ENCODE measurements at places on chromosomes 2 and 18. TPM values are rescaled to one million over a fixed set of nuclear protein-coding genes. Genes with fewer than 3 reads are reported as not detected.

DNA sequence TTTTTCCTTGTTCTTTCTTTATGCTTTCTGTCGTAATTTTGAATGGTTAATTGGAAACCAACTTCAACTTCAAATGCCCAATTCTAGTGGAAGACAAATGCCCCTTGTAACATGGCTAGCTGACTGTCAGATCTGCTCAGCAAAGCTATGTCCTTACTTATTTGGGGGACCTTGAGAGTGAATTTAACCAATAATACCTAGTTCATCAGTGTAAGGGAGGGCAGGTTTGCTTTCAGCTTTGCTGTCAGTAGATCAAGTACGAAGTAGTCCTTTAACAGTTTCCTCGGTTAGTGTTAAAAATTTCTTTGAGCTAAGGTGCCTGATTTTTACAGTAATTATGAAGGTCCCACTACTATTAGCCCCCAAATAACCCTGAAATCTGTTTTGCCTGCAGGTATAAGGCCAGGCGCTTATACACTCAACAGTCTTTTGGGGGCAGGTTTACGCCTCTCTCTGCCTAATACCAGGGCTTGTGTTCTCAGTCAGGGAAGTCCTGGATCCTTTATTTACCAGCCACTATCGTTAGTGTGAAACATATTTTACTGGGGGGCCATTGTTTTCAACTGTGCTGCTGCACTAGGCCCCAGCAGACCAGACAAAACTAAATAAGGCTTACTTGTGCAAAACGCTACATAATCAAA, 165.1 kb upstream of the KCNJ3 start:
- DNase-seq: no peak

DNA sequence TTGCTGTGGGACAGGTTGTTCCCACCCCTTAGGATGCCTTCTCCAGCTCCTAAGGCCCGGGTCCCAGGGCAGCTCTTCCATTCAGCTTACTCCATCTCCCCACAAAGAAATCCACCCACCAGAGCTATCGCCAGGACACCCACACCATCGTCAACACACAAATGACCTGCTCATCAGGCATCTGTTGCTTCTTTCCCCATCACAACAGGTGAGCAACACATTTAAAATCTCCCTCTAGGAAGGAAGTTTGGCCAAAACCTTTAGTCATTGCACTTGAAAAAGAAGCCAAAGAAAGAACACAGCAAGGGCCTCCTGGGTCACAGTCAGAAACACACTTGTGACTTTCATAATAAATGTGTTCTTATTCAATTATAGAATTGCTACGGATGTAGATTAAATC, 289.0 kb downstream of the PIEZO2 start:
- no peak for DNase-seq

DNA sequence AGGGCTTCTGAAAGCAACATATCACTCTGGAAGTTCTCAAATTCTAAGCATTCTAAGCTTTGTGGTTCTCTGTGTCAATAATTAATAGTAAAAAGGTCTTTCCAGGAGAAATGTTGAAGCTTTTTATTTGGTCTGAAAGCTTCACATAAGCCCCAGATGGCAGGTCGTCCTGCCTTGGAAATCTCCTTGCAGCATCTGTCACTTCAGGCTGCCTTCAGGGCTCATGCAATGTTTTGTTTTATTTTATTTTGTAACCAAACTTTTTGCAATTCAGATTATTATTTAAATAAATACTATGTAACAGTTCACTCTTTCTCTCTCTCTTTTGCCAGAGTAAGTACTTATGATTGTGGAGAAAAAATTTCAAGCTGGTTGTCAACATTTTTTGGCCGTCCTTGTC, 46.7 kb upstream of the FHOD3 start:
- no peak for DNase-seq

- DNase-seq: no peak
These were observed 44.0 kb downstream of the HRH4 start for GRCh38 chr18:24504401-24504800.

DNA sequence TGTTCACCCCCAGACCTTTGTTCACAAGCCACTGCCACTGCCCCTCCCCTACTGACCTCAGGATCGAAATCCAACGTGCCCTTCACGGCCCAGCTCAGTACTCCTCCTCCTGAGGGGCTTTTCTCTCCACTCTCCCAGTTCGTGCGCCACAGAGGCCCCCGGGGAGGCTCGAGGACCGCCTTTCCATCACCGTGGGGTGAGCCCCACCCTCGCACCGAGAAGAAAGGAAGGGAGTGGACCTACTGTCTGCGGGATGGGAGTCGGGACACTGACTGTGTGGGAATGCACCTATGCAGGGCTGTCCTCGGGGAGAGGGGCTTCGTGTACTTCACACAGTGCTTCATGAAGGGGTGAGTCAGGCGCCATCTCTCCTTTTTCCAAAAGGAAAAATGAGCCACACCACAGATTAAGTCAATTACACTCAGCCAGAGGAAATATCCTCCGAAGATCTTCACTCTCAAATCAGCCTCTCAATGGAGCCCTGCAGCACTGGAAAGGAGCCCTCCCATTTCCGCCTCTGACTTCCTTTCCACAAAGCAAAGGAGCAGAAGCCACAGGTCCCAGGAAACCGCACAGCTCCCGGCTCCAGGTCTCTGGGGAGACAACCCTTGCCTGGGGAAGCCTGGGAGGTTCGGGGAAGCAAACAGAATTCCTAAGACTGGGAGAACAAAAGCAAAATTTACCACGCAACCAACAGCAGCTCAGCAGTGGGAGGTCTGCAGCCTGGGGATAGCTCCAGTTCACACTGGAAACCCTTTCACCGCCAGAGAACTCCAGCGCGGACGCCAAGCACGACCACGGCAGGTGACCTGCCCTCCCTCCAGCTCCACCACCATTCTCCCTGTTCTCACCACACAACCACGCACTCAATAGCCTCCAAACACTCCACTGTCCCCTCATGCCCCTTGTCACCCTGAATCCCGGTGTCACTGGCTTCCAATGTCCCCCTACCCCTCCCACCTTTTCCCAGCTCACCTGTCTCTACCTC, 21.6 kb downstream of the ADCY3 start:
- DNase-seq: no peak

GRCh38 chr18:62610351-62610700, 87.5 kb downstream of the ZCCHC2 start:
- no peak for DNase-seq

GRCh38 chr18:48663931-48664847, 125.4 kb downstream of the CTIF start:
- peak; percentile 81 for DNase-seq

GRCh38 chr2:211766689-211767088, 771.9 kb downstream of the ERBB4 start:
- DNase-seq: no peak

DNA sequence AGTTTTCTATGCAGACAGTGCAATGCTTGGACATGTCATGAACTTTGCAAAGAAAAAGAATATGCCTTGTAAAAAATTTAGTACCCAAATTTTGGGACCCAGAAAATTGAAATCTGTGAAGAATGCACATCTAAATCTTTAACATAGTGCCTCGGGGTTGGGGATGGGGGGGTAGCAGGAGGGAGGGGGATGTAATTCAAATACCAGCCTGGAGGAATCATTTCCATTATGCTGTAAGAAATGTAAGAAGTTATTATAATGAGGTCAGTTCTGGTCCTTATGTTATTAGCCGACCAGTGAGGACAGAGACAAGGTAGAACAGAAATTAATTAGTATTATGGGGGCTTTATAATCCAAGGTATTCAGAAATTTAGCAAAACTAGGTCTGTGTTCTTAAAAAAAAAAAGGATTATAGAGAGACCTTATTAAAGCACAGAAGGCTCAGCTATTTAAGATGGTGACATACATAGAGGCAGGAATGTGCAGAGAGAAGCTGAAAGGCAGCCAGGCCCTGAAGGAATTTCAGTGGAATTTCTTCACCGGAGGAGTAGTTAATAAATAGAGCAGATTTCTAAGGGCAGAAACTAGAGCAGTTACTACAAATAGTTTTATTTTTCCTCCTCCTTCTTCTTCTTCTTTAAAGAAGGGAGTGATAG, 89.0 kb upstream of the RBMS1 start:
- no peak for DNase-seq

DNA sequence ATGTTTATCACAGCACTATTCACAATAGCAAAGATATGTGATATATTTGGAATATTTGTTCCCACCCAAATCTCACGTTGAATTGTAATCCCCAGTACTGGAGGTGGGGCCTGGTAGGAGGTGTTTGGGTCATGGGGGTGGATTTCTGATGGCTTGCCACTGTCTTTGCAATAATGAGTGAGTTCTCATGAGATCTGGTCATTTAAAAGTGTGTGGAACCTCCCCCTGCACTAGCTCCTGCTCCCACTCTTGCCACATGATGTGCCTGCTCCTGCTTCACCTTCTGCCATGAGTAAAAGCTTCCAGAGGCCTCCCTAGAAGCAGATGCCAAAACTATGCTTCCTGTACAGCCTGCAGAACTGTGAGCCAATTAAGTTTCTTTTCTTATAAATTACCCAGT, 72.2 kb upstream of the DYNC1I2 start:
- DNase-seq: no peak

DNA sequence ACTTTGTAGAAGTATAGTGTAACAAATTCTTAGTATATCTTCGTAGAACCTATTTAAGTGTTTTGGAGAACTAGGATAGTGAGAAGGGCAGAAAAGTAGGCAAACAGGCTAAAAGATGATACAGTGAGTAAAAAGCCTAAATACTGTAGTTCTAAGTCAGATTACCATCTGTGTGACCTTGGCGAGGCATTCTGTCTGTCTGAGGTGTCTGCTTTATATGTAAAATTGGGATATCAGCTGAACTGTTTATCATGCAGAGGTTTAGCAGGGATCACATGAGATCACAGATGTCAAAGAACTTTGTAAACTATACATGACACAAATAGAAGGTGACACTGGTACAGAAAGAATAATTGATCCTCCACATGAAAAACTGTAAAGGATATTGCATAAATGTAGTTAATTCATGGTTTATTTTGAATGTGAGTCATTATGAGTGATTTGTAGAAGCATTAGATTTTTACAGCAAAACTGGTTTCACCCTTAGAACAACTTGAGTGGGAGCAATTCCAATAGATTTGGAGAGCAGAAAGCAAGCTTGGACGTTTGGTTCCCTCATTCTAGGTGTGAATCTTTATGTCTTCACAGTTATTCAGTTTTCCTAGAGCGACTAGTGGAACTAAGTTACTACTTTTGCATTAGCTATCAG, 41.9 kb downstream of the TAF1B start:
- no peak for DNase-seq

GRCh38 chr2:50674876-50675275, 357.1 kb downstream of the NRXN1 start:
- DNase-seq: no peak

- peak; percentile 53 for DNase-seq
These were observed 654.7 kb upstream of the FANCL start for GRCh38 chr2:58895857-58896256.

DSG2 gene
- total RNA-seq: 27.0 TPM

CNTNAP5 gene
- total RNA-seq: not detected

REG3A gene
- not detected for total RNA-seq

KCNIP3 gene
- total RNA-seq: 3.3 TPM

RAMP1 gene
- total RNA-seq: 24.2 TPM

GAL3ST2 gene
- 0.83 TPM for total RNA-seq

TSPYL6 gene
- not detected for total RNA-seq
